ENCODE measurements at places on chromosomes 2 and 18. TPM values are rescaled to one million over a fixed set of nuclear protein-coding genes. Genes with fewer than 3 reads are reported as not detected.

DNA sequence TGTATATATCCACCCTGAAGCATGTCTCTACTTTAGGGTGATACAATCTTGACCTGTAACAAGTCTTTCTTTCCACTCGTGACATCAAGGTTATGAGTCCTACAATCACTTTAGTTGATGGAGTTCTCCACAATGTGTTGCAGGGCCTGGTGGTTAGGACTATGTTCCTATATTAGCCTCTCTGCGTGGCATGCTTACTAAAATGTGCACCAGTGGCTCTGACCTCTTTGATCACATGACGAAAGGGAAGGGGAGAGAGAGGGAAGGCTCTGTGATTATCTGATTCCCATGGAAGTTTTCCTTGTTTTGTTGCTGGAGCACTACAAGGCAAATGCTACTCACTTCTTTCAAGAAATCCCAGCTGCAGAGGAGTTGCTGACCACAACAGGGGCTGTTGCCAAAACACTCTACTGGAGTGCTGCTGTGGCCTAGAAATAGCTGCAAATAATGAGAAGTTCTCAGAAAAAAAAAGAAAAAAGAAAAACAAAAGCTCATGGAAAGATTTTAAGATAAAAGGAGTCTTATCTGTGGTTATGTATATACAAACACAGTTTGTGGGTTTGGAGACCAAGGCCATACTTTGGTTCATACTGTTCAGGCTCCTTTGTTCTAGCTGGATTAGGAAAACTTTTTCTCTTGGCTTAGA, 272.8 kb upstream of the MMADHC start:
- no peaks in the 10 kb centered on the region for H3K27me3 ChIP-seq
- DNase-seq: no peak
- H3K27ac ChIP-seq: no peak overlapping the region
- H3K4me1 ChIP-seq: no peaks in the 10 kb centered on the region
- H3K36me3 ChIP-seq: no peaks in the 10 kb centered on the region

DNA sequence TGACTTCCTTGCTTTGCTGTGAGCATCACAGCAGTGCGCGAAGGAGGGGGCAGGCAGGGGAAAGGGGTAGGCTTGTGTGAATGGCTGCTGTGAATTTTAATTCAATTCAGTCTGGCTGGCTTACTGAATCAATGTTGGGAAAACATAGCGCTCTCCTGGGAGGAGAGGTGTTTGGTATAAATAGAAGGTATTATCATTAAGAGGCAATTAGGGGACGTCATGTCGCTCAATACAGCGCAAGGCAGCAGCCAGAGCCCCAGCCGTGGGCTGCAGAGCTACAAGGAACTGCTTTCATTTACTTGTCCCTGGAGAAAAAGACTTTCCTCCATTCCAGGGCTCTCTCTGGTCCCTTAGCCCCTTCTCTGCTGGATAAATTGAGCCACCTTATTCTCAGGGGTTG, 181.4 kb upstream of the MSH6 start:
- no peak for DNase-seq
- no peaks in the 10 kb centered on the region for H3K27me3 ChIP-seq
- H3K36me3 ChIP-seq: no peaks in the 10 kb centered on the region
- no peak overlapping the region for H3K4me3 ChIP-seq
- no peaks in the 10 kb centered on the region for H3K4me1 ChIP-seq

GRCh38 chr2:232365621-232366321, 12.8 kb upstream of the ALPP start:
- DNase-seq: no peak

DNA sequence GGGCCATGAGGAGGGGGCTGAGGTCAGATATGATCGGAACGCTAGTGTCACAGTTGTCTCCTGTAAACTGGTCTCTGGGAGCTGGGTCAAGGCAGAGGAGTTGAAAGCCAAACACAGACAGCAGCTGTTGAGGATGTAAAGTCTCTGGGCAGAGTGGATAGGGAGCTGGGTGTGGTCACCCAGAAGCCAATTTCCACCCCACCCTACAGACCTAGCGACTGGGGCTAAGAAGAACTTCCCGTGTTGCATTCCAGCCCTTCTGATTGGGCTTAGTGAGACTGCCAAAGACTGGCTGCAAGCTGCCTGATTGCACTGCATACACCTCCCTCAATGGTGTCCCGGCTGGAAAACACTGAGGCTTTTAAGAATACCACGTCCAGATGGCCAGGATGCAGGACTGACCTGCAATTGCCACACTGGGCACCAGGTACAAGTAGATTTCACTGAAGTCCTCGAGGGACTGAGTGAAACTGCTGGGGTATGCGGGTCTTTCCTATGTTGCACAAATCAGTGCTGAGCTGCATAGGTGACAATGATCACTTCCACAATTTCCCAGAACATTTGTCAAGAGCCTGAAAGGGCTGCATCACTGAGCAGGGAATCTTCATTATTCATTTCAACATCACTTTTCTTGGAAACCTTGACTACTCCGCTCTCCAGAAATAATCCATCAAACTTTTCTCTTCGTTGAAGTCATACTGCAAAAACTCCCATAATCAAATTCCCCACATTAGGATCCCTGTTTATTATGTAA, 43.1 kb upstream of the EML4 start:
- DNase-seq: no peak
- H3K4me3 ChIP-seq: no peak overlapping the region

- H3K36me3 ChIP-seq: no peaks in the 10 kb centered on the region
- no peak for DNase-seq
- H3K4me1 ChIP-seq: no peaks in the 10 kb centered on the region
- no peak overlapping the region for H3K27ac ChIP-seq
- H3K27me3 ChIP-seq: peaks cover 2% of the 10 kb centered on the region
Measured at GRCh38 chr18:3886575-3887322, 436.8 kb downstream of the TGIF1 start.

- no peak for DNase-seq
- no peaks in the 10 kb centered on the region for H3K27me3 ChIP-seq
- no peaks in the 10 kb centered on the region for H3K36me3 ChIP-seq
- H3K4me3 ChIP-seq: no peak overlapping the region
- peaks cover 4% of the 10 kb centered on the region for H3K4me1 ChIP-seq
Measured at GRCh38 chr2:98908931-98909316, 27.1 kb downstream of the CRACDL start.

- H3K27me3 ChIP-seq: no peaks in the 10 kb centered on the region
- no peak overlapping the region for H3K27ac ChIP-seq
- no peaks in the 10 kb centered on the region for H3K36me3 ChIP-seq
- DNase-seq: peak; percentile 37
- H3K4me1 ChIP-seq: no peaks in the 10 kb centered on the region
Measured at GRCh38 chr2:71948781-71949536, 198.7 kb downstream of the CYP26B1 start.

DNA sequence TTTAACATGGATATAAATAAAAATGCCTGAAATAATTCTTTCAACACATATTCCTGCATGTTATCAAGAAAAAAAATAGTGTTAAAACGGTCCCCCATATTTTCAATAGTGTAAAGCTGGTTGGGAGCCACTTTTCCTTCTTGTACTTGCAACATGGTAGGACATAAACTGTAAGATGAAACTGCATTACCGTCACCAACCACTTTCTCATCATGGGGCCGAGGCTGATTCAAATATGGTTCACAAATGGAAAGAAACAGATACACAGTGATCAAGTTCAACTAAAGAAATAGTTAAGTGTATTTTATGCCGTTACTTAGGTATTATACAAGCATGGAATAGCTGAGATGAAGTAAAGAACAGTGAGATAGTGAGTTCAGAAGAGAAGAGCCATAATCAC, 360.7 kb downstream of the ZEB2 start:
- no peak for DNase-seq
- no peaks in the 10 kb centered on the region for H3K36me3 ChIP-seq
- H3K4me3 ChIP-seq: no peak overlapping the region

GRCh38 chr2:120590841-120591240, 144.8 kb upstream of the GLI2 start:
- H3K4me1 ChIP-seq: no peaks in the 10 kb centered on the region
- no peaks in the 10 kb centered on the region for H3K36me3 ChIP-seq
- H3K27ac ChIP-seq: no peak overlapping the region
- peaks cover 2% of the 10 kb centered on the region for H3K27me3 ChIP-seq
- no peak for DNase-seq

DNA sequence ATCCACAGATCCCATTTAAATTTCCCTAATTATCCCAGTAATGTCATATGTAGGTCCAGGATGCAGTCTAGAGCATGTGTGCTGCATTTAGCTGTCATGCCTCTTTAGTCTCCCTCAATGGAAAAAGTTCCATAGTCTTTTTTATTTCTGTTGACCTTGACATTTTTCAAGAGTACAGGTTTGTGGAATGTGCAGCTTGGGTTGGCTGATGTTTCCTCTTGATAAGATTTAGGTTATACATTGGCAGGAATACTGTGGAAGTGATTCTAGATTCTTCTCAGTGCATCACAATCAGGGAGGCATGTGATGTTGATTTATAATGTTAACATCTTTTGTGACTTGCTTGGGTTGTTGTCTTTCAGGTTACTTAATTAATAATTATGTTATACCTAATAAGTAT, 42.5 kb downstream of the PPM1B start:
- H3K27me3 ChIP-seq: no peaks in the 10 kb centered on the region
- no peak overlapping the region for H3K27ac ChIP-seq
- no peak overlapping the region for H3K4me3 ChIP-seq

DNA sequence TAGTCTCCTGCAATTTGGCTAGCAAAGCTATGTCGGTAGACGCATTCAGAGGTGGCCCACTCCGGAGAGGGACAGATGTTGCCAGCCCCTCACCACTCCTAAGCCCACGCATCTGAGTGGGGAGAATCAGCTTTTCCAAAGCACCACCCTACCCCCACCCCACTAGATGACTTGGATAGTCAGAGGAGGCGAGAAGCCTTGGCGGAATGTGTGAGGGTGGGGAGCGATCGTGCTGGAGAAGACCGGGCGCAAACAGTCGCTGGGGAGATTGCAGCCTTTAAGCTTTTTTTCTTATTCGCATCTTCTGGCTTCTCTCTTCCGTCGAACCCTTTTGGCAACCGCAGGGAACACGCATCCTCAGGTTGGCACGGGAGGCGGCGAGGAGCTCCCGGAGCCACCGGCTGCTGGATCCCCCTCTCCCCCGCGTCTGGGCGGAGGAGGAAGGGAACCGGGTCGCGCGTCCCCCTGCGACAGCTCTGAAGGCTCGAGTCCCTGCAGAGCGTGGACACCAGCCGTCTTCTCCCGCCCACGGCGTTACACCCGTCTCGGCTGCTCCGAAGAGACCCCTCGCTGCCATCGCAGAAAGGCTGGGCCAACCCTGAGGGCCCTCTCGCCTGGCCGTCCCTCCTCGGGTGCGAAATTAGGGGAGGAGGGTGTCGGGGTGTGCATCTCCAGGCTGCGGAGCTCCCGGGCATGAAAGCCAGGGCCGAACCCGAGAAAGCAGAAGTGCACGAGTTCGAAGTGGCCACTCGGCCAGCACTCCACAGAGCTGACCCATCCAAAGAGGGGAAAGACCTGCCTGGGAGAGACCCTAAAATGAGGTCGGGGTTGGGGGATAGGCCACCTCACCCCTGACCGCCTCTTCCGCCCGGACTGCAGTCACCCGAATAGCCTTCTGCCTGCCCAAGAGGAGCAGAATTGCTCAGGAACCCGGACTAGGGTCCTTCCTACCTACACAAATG, 12.2 kb downstream of the EVX2 start:
- no peak overlapping the region for H3K27ac ChIP-seq
- no peak for DNase-seq
- no peak overlapping the region for H3K4me3 ChIP-seq
- H3K27me3 ChIP-seq: peaks cover 45% of the 10 kb centered on the region
- H3K4me1 ChIP-seq: peaks cover 19% of the 10 kb centered on the region

GRCh38 chr2:86627550-86627949, 3.9 kb upstream of the RNF103 start:
- peaks cover 47% of the 10 kb centered on the region for H3K4me1 ChIP-seq
- H3K27me3 ChIP-seq: no peaks in the 10 kb centered on the region
- DNase-seq: no peak
- no peak overlapping the region for H3K4me3 ChIP-seq
- peak overlapping the region; percentile 31 for H3K27ac ChIP-seq

Gene HOXD9
- total RNA-seq: not detected
